ENCODE measurements at places on chromosomes 4 and X.
A peak's percentile ranks its signal among the peaks of the same experiment; 100 is the strongest.

GRCh38 chr4:11005300-11005699 is 320.7 kb upstream of the CLNK start:
- DNase-seq = no peak

GRCh38 chr4:139624441-139625092 is 41.1 kb upstream of the MGST2 start:
- no peak for DNase-seq

- DNase-seq = peak; percentile 21
Observed at GRCh38 chrX:67693928-67694327, 150.1 kb downstream of the AR start.

DNA sequence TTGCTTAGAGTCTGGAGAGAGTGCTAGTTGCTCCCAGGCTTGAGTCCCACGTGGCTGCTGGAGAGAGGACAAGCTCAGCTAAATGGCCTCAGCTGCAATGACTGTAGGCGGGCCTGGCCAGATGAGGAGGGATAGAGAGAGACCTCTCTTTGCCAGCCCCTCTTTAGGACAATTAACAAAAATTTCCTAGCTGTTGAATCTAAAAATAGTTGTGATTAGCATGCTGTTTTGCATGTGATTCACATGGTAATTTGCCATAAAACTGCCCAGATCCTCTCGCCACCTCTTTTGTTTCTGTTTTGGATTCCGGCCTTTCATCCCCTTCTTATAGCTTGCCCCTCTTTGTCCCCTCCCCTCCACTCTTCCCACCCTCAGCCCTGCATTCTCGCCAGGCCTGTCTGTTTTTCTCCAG is 28.9 kb upstream of the PRPS1 start:
- no peak for DNase-seq

DNA sequence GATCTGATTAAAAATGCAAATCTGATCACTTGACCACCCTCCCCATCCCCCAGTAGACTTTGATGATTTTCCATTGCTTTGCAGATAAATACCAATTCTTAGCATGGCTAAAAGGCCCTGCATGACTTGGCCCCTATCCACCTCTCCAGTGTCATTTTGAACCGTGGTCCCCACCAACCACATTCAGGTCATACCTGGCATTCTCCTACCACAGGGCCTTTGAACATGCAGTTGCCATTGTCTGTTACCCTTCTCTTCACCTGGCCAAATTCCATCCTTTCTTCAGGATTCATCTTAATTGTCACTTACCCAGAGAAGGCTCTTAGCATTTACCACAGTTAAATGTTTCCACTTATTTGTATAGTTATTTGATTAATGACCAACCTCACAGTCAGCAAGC is 36.9 kb upstream of the RELL1 start:
- DNase-seq = peak; percentile 26

DNA sequence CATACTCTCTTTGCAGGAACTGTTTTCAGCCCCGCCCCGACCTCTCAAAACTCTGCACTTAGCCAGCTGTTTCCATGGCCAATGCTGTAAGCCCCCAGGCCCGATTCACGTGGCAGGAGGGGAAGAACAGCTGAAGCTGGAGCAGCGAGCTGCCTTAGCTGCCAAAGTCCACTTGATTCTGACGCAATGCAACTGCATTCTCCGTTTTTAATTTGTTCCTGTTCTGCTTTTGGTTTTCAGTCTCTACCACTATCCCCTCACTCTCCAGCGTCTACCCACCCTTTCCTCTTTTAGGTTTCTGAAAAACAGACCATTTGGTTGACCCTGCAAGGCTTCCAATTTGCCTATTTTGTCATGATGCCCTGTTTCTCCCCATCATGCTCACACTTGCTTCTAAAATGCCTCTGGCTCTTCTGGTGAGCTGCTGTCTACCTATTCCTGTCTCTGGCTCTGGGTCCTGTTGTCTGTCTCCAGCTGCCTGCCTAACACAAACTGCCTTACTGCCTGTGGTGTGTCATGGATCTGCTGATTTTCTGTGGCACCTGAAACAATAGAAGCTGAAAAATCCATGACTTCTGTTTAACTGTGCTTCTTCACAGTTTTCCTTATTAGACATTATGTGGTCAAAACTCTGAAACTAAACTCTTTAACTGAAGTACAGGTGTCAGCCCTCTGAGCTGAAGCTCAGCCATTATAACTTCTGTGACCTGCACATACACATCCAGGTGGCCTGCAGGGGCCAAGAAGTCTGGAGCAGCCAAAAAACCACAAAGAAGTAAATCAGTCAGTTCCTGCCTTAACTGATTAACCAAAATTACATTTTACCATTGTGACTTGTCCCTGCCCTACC is 160.5 kb upstream of the AGTR2 start:
- no peak for DNase-seq

- no peak for DNase-seq
Observed at GRCh38 chr4:175884048-175884447, 72.0 kb upstream of the GPM6A start.

DNA sequence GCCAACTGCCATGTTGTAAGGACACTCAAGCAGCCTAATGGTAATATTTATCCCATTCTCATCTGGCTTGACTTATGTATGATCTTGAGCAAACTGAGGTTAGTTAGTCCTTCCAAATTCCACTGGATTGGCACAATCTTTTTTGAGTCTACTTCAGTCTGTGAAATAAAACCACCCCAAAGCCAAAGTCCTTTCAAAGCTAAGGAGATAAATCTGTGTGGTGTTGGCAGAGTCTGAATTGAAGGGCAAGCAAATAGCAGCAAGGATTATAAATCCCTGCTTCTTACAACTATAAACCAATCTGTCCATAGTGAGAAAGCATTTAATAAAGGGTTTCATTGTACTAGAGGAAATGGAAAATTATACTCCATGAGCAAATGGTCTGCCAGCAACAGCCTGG is 233.9 kb upstream of the GLRA2 start:
- no peak for DNase-seq

- DNase-seq = no peak
Observed at GRCh38 chrX:96791559-96791958, 92.1 kb upstream of the RPA4 start.

- DNase-seq = no peak
Observed at GRCh38 chr4:56209767-56210166, 177.5 kb downstream of the AASDH start.

GRCh38 chr4:70841951-70842350 is 2.3 kb upstream of the GRSF1 start:
- DNase-seq = no peak

DNA sequence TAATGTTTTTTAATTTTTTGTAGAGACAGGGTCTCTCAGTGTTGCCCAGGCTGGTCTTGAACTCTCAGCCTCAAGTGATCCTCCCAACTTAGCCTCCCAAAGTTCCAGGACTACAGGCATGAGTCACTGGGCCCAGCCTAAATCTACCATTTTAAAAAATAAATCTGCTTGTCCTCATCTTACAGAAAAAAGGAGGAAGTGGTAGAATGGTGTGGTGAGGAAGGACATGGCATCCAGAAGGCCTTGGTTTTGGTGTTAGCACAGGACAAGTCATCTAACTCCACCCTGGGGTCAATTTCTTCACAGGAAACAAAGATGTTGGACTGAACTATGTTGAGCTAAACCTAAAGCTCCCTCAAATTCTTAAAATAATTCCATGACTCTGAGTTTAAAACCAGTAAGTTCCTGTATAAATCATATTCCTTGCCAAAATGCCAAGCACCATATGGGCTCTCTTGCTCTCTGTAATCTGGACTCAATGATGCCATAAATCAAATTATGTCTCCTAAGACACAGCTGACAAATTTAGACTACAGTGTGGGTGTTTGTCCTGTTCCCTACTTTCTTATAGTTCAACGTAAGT is 253.9 kb upstream of the NOCT start:
- no peak for DNase-seq

- no peak for DNase-seq
Observed at GRCh38 chr4:56840559-56840958, 19.1 kb upstream of the SPINK2 start.

- no peak for DNase-seq
Observed at GRCh38 chr4:156957556-156957955, 14.0 kb downstream of the PDGFC start.

GRCh38 chr4:61320154-61320553 is 120.0 kb downstream of the ADGRL3 start:
- DNase-seq = no peak

- DNase-seq = no peak
Observed at GRCh38 chrX:31832263-31832662, 760.4 kb upstream of the FTHL17 start.

DNA sequence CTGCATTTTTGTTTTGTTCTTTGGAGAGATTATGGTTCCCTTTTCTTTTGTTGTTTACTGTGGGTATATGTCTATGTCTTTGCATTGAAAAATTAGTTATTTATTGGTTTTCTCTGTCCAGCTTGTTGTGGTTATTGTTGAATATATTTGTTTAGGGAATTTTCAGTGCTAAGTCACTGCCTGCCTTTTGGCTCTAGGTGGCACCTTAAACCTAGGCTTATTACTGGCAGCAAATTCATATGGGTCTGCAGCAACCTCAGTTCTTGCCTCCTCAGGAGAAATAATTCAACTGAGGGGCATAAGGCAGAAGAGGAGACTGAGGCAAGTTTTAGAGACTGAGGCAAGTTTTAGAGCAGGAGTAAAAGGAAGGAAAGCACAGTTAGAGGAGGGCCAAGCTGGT is 1157.3 kb upstream of the AGA start:
- no peak for DNase-seq

DNA sequence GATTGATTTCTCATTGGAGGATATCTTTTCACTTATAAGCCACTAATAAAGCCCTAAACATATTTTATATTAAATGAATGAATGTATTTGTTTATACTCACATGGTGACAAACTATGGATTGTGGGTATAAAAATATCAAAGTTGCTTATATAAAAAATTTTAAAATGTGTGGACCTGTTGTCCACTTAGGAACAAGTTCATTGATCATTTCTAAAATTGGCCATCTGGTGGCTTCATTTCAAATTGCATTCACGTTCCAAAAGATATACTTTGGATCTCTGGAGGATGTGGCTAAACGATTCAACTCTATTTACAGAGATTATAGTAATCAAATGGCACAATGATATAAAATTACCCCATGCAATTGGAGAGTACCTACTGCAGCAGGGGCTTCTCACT is 32.5 kb downstream of the FSTL5 start:
- no peak for DNase-seq

GRCh38 chr4:53653484-53654053 is 62.3 kb upstream of the LNX1 start:
- no peak for DNase-seq

DNA sequence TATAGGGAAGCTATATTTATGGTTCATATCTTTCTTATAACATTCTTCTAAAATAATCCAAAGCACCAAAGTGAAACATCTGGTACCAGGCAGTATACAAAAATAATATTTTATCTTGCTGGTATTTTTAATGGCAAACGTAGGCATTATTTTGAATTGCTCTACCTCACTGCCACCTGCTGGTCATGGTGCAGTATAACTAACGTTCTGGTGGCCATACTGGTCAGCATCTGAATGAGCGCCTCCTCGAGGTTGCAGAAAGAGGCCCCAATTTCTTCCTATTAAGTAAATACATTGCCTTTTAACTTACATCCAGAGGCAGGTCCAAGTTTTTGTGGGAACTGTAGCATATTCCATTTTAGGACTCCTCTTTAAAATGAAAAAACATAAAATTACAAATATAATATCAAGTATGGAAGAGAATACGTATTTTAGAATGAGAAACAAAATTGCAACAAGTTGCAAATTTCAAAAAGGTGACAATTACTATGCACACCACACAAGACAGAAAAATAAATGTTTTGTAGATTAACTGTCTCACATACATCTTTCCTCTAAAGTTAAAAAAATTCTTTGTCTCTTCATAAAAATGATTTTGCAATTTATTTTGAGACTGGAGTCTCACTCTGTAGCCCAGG is 22.9 kb upstream of the CWH43 start:
- DNase-seq = peak; percentile 84

DNA sequence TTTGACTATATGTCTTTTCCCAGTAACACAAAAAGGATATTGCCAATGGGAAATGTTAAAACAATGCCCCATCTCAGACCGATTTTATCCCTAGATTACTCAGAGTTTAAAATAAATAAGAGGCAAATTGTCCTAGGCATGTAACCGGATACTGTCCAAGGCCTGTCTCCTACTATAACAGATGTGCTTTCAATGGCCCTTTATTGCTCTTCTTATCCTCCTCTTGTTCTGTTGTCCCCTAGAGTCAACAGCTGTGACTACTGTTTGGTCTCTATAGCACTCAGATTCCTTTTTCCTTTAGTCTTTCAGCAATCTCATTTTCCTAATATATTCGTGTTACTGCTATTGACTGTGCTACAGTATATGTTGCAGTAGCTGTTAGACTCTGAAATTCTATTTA is 66.8 kb upstream of the PLS3 start:
- no peak for DNase-seq

GRCh38 chr4:3375688-3376087 is 66.1 kb upstream of the HGFAC start:
- DNase-seq = no peak

DNA sequence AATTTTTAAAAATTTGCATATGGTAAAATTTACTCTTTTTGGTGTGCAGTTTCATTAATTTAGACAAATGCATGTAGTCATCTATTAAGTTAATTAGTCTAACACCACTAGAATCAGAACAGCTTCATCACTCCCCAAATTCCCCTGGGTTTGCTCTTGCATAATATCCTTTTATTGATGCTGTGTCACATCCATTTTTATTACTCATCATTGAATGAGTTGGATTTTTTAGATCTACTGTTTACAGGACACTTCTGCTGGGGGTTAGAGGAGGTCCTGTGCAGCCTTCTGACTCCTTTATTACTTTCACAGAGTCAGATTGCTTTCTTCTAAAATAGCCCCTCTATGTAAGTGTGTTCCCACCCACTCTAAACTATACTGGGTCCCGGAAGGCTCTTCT is 65.9 kb downstream of the MTHFD2L start:
- DNase-seq = peak; percentile 14

DNA sequence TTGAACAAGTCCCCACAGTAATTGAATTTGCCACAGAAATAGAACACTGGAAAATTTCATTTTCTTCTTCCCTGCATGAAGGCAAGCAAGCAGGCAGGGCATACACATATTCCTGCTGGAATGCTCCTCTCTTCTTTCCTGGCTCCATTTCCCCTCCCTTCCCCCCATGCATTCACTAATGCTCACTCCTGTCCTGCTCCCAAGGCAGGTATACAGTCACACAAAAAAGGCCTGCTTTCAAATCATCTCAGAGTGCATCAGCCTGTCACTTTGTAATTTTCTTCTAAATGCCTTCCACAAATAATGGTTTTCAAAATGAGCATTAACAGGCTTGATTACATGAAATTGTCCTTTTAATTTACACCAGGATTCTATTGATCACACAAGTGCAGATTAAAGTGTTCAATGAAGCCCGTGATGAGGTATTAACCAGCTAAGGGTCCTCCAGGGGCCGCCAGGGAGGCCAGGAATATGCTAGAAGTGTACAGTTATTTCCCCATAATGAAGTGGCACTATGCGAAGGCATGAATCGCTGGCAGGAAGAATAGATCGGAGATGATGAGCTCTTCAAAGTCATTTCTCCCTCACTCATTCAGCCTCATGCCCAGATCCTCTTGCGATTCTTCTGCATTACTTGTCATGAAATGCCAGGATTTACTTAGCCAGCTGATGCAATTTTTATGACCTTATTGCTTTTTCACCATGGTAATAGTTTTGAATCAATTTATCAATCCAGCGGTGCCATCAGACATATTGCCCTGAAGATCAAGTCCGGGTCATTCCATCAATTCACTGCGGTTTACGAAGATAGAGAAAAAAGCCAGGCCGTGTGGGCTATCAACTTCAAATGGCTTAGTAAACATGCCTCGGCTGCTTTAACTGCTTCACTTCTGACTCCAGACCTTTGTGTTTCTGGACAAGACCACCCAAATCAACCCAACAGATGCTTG is 243.5 kb downstream of the GPAT3 start:
- no peak for DNase-seq

All from activated CD4-positive, alpha-beta T cell treated with anti-CD3 and anti-CD28 coated beads, Interleukin-2, Interleukin-6, amounts not matched to agents 100 ng/mL and 50 ng/mL, durations not matched to agents 16 hours and 8 hours (primary cell).